ENCODE measurements at places on chromosomes 4 and X. TPM values are rescaled to one million over a fixed set of nuclear protein-coding genes. Genes with fewer than 3 reads are reported as not detected.

- H3K4me1 ChIP-seq = peaks cover 3% of the 10 kb centered on the region
- no peak for DNase-seq
- peaks cover 2% of the 10 kb centered on the region for H3K36me3 ChIP-seq
- H3K4me3 ChIP-seq = no peak overlapping the region
These were observed 145.6 kb upstream of the RBPJ start for GRCh38 chr4:26175006-26175786.

DNA sequence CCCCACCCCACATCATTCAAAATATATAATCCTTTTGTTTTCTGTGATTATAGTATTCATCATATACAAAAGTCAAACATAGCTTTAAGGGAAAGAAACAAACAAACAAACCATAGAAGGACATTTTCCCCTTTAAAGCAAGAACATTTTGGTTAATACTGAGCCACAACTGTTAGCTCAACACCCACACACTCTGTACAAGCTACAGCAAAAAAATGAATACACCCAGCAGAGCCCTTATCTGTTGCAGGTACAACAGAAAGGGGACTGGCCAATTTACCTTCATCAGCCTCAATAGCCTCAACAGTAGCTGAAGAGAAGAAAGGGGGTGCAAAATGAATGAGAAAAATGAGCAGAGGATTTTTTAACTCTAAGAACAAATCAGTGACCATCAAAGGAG is 318.4 kb downstream of the PPP3CA start:
- H3K4me3 ChIP-seq = no peak overlapping the region
- no peak for DNase-seq
- no peaks in the 10 kb centered on the region for H3K27me3 ChIP-seq
- H3K36me3 ChIP-seq = peaks cover 25% of the 10 kb centered on the region
- no peak overlapping the region for H3K27ac ChIP-seq
- H3K4me1 ChIP-seq = peaks cover 6% of the 10 kb centered on the region

DNA sequence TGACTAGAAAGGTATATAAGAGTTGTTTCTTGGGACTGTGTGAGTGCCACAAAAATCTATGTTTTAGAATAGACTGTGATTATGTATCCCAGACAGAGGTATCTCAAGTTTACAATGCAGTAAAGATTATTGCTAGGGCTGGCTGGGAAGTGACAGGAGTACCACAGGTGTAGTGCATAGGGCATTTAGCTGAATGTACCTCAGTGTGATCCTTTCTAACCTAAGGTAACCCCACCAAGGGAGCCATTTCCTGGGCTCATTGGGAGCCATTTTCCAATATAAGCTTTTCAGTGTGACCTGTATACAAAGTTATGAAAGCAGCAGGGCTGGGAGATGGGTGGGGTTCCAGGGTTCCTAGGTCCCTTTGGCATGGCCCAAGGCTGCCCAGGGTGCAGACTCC is 6.1 kb upstream of the LEF1 start:
- H3K4me3 ChIP-seq = no peak overlapping the region
- H3K4me1 ChIP-seq = peaks cover 42% of the 10 kb centered on the region
- peaks cover 33% of the 10 kb centered on the region for H3K36me3 ChIP-seq
- H3K27ac ChIP-seq = no peak overlapping the region

GRCh38 chr4:71518283-71518989 is 179.6 kb downstream of the SLC4A4 start:
- H3K4me3 ChIP-seq = no peak overlapping the region
- DNase-seq = no peak
- H3K27ac ChIP-seq = no peak overlapping the region
- H3K27me3 ChIP-seq = no peaks in the 10 kb centered on the region

- H3K4me3 ChIP-seq = no peak overlapping the region
- H3K27me3 ChIP-seq = no peaks in the 10 kb centered on the region
- H3K4me1 ChIP-seq = no peaks in the 10 kb centered on the region
These were observed 368.0 kb upstream of the TECRL start for GRCh38 chr4:64777286-64777685.

DNA sequence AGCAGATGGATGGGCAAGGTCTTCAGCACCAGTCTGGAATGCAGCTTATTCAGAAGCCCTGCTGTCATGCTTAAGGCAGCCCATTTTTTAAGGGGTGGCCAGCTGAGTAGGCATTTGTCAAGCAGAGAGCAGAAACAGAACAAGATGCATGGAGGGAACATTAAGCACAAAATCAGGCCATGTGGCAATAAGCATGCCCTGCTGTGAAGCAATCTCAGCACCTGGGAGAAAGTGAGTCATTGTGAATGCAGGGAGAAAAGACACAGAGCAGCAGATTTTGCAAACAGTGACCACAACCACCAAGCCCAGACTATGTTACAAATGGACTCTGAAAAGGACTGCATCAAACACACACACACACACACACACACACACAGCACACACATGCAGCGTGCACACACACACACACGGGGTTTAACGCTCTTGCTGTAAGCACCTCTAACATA is 94.1 kb upstream of the GALNT7 start:
- H3K36me3 ChIP-seq = no peaks in the 10 kb centered on the region
- H3K27me3 ChIP-seq = no peaks in the 10 kb centered on the region
- DNase-seq = no peak

- H3K4me1 ChIP-seq = no peaks in the 10 kb centered on the region
- H3K36me3 ChIP-seq = no peaks in the 10 kb centered on the region
- no peak overlapping the region for H3K27ac ChIP-seq
These were observed 102.9 kb upstream of the PGRMC2 start for GRCh38 chr4:128390475-128390996.

- H3K27me3 ChIP-seq = no peaks in the 10 kb centered on the region
- H3K36me3 ChIP-seq = no peaks in the 10 kb centered on the region
- no peak within 1 kb of the TSS for H3K27ac ChIP-seq
- H3K4me1 ChIP-seq = no peaks in the 10 kb centered on the region
These were observed at the start of gene MAGEC2 for GRCh38 chrX:142204522-142205433. Gene MAGEC2 (minus strand): TSS chrX:142205290. CDS start chrX:142203987, 1,303 bp downstream.

GRCh38 chrX:53223955-53224859 is 800 bp downstream of the KDM5C start:
- H3K36me3 ChIP-seq = peaks cover 20% of the 10 kb centered on the region
- peak overlapping the region; percentile 97 for H3K27ac ChIP-seq
- peaks cover 47% of the 10 kb centered on the region for H3K4me1 ChIP-seq

- DNase-seq = no peak
- peaks cover 6% of the 10 kb centered on the region for H3K27me3 ChIP-seq
- no peak overlapping the region for H3K27ac ChIP-seq
- H3K36me3 ChIP-seq = no peaks in the 10 kb centered on the region
- peaks cover 14% of the 10 kb centered on the region for H3K4me1 ChIP-seq
These were observed 23.8 kb downstream of the COL25A1 start for GRCh38 chr4:109278594-109279031.

- no peaks in the 10 kb centered on the region for H3K27me3 ChIP-seq
- no peak overlapping the region for H3K4me3 ChIP-seq
- H3K36me3 ChIP-seq = peaks cover 42% of the 10 kb centered on the region
These were observed 47.6 kb downstream of the HTT start for GRCh38 chr4:3122081-3122563.

DNA sequence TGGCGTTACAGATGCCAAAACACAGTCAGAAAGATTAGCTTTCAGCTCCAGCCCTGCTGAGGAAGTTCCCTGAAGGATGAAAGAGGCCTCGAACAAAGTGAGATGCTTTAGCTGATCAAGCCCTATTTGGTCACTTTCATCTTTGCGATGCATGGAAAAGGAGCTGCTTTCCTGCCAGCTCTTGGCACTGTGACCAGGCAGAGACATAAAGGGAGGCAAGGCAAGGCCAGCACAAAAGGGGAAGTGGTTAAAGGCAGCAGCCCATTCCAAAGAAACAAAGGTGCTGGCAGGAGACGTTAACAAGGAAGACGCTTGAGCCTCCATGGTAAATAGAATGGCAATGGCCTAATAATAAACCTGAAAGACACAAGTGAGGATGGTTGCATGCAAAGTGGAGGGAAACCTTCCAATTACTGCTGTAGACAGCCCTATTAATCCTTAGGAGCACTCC is 617.1 kb upstream of the INTU start:
- DNase-seq = no peak
- H3K4me1 ChIP-seq = no peaks in the 10 kb centered on the region
- H3K36me3 ChIP-seq = no peaks in the 10 kb centered on the region
- no peak overlapping the region for H3K4me3 ChIP-seq
- H3K27ac ChIP-seq = no peak overlapping the region

DNA sequence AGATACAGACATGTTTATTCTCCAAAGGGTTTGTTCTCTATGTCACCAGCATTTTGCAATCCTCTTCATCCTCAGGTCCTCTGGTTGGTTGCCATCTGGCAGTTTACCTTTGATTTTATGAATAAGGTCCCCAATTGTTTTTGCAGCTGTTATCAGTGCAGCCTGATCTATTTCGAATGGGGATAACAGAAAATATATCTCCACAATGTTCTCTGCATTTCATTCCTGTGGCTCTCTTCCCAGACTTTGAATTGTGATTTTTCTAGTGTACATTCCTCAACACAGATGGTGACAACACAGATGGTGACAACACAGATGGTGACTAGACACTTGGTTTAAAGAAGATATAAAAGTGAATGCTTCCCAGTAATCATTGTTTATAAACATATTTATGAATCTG is 74.1 kb downstream of the FBXO8 start:
- H3K4me3 ChIP-seq = no peak overlapping the region
- H3K4me1 ChIP-seq = peaks cover 20% of the 10 kb centered on the region
- no peak overlapping the region for H3K27ac ChIP-seq

DNA sequence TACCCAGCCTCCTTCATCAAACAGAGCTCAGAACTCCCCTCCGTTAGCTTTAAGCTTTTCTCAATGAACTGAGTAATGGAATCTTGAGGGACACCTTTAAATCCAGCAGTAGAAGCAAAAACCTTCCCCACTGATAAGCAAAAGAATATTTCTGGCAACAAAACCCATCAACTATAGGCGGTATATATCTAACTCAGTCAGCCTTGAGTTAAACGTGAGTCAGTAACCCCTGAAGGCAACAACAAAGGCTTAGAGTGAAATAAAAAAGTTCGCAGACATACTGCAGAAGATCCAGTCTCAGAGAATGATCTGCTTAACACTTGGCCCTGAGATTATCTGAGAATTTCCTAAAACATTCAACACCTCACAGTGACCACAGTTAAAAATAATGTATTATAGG is 77.2 kb downstream of the DMD start:
- no peaks in the 10 kb centered on the region for H3K27me3 ChIP-seq
- no peak overlapping the region for H3K27ac ChIP-seq
- no peaks in the 10 kb centered on the region for H3K36me3 ChIP-seq
- DNase-seq = no peak
- no peaks in the 10 kb centered on the region for H3K4me1 ChIP-seq

DNA sequence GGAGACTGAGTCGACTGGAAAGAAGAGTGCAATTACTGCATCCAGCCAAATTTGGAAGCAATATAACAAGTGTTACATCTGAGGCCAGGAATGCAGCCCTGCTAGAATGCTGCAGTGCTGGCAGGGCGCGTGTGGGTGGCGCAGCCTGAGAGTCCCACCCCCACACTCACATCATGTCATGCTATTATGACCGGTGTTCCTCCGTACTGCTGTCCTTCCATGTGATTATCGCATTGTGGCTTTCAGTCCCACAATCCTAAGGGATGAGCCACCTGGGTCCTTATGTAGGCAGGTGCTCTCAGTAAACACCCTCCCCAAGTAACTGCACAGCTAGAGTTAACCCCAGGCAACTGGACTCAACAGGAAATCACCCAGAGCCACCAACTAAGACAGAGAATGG is 122.6 kb upstream of the CPEB2 start:
- H3K27ac ChIP-seq = no peak overlapping the region
- peaks cover 4% of the 10 kb centered on the region for H3K36me3 ChIP-seq
- H3K27me3 ChIP-seq = peaks cover 9% of the 10 kb centered on the region
- H3K4me3 ChIP-seq = no peak overlapping the region
- DNase-seq = no peak

- H3K4me1 ChIP-seq = no peaks in the 10 kb centered on the region
- H3K27ac ChIP-seq = no peak overlapping the region
- H3K4me3 ChIP-seq = no peak overlapping the region
- no peak for DNase-seq
These were observed 359.3 kb downstream of the GRXCR1 start for GRCh38 chr4:43251841-43252240.

GRCh38 chr4:87530868-87531267 is 1.7 kb upstream of the SPARCL1 start:
- no peak overlapping the region for H3K27ac ChIP-seq
- H3K27me3 ChIP-seq = no peaks in the 10 kb centered on the region
- no peak overlapping the region for H3K4me3 ChIP-seq
- no peaks in the 10 kb centered on the region for H3K36me3 ChIP-seq
- DNase-seq = no peak

DNA sequence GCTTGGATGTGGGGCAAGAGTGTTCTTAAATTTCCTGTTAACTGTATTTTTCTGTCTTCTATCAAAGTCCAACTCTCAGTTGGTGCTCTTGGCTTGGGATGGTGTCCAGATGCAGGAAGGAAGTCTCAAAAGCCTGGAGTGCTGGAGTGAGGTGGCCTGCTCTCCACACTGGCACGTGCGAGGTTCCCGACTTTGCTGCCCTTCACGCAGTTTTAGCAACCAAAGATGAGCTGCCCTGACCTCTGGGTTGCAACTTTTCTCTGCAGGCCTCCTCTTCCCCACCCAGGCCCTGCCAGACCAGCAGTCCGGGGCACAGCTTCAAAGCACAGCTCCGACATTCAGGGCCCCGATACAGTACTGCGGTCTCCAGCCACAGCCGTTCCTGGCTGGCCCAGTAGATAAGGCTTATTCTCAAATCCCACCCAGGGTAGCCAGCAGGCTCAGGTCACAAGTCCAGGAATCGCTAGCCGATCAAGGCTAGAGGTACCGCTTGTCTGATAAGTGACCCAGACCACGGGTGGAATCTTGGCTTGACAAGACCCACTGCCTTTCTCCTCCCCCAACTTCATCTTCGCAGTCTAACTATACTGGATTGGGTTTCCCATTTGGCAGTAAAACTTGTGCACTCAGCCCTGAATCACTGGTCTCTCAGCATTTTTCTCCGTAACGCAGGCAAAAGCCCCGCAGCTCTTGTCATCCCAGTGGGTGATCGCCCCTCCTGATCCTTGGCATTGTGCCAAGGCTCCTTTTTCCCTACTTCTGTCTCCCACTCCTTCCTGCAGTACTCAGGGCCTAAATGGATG is 21.8 kb upstream of the JADE1 start:
- H3K27me3 ChIP-seq = no peaks in the 10 kb centered on the region
- DNase-seq = no peak
- no peak overlapping the region for H3K27ac ChIP-seq
- no peak overlapping the region for H3K4me3 ChIP-seq
- H3K4me1 ChIP-seq = no peaks in the 10 kb centered on the region

- no peak overlapping the region for H3K27ac ChIP-seq
- H3K4me3 ChIP-seq = no peak overlapping the region
- no peaks in the 10 kb centered on the region for H3K4me1 ChIP-seq
These were observed 36.8 kb downstream of the LRP2BP start for GRCh38 chr4:185358959-185359358.

- H3K27ac ChIP-seq = no peak overlapping the region
- no peak for DNase-seq
- H3K4me3 ChIP-seq = peak overlapping the region; percentile 40
- H3K4me1 ChIP-seq = peaks cover 64% of the 10 kb centered on the region
- H3K27me3 ChIP-seq = peaks cover 87% of the 10 kb centered on the region
These were observed 4.7 kb upstream of the NEUROG2 start for GRCh38 chr4:112520598-112521122.

The RNF150 gene
- not detected for total RNA-seq

The GASK1B gene
- not detected for total RNA-seq

The GRIA2 gene
- not detected for total RNA-seq

The SHOX gene
- not detected for total RNA-seq

The FAM184B gene
- not detected for total RNA-seq

The FAM47E gene
- not detected for total RNA-seq

Measured in activated CD8-positive, alpha-beta T cell treated with anti-CD3 and anti-CD28 coated beads, Interleukin-2, amount 10 ng/mL, durations not matched to agents 7 days and 5 days (primary cell).